ENCODE measurements at places on chromosomes 7 and 10. TPM values are rescaled to one million over a fixed set of nuclear protein-coding genes. Genes with fewer than 3 reads are reported as not detected.

Gene CPN1
- total RNA-seq = not detected

Gene SPDYE16
- total RNA-seq = not detected

Gene PPP2R2D
- 24.6 TPM for total RNA-seq

Gene SCART1
- 1.2 TPM for total RNA-seq

Gene FAM237B
- not detected for total RNA-seq

Gene AEBP1
- total RNA-seq = 69.3 TPM

- no peak overlapping the region for H3K4me3 ChIP-seq
- peaks cover 21% of the 10 kb centered on the region for H3K27me3 ChIP-seq
- H3K27ac ChIP-seq = no peak overlapping the region
- no peak for DNase-seq
Observed at GRCh38 chr10:47214520-47214919, 85.5 kb upstream of the GDF10 start.

DNA sequence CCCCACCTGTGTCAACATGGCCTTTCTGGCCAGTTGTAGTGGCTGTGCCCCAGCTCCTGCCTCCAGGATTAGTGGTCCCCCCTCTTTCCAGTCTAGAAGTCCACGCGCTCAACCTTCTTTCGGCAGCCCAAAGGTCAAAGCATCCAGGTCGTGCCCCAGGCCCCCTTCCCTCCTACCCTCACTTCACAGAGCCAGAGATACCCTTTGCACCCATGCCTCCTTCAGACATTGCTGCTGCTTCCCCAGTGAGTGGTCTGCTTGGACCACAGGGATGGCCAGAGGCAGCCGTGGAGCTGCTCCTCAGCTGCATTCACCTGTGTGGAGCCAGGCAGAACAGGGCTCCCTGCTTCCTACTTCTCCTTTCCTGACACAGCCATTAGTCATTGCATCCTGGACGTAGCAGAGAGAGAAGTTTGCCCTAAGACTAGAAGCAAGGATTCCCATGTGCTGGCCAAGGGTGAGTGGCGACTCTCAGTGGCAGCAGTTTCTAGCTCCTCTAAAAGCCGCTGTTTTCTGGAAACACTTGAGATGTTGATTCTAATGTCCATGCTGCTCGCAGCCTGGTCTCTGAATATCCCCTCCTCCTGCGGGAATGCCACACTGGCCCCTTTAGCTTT, 243.1 kb upstream of the SHH start:
- H3K36me3 ChIP-seq = no peaks in the 10 kb centered on the region
- H3K4me3 ChIP-seq = no peak overlapping the region
- no peak overlapping the region for H3K27ac ChIP-seq
- H3K4me1 ChIP-seq = no peaks in the 10 kb centered on the region
- no peaks in the 10 kb centered on the region for H3K27me3 ChIP-seq

DNA sequence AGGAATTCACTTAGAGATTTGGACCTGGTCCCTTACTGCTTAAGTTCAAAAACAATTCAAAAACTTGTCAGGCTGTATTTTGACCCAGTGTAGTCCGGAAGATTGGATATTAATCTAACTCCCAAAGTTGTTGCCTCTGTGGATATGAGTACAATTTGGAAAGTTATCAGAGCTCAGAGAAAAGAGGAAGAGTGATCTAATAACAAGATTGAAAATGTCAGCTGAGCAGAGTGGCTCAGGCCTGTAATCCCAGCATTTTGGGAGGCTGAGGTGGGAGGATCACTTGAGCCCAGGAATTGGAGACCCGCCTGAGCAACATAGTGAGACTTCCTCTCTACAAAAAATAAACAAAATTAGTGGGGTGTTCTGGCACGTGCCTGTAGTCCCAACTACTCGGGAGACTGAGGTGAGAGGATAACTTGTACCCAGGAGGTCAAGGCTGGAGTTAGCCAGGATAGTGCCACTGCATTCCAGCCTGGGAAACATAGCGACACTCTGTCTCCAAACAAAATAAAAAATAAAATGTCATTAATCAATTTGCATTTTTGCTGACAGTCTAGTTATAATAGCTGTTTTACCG, 3.2 kb upstream of the ASCC1 start:
- H3K4me3 ChIP-seq = no peak overlapping the region
- DNase-seq = no peak

DNA sequence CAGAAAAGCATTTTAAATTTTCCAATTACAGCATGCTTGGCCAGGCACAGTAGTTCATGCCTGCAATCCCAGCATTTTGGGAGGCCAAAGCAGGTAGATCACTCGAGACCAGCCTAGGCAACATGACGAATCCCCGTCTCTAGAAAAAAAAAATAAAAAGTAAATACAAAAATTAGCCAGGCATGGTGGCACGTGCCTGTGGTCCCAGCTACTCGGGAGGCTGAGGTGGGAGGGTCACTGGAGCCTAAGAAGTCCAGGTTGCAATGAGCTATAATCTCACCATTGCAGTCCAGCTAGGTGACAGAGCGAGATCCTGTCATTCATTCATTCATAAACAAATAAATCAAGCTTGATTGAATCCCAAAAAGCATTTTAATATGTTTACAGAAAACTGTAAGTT, 234.9 kb downstream of the PARD3 start:
- peaks cover 65% of the 10 kb centered on the region for H3K4me1 ChIP-seq
- no peak for DNase-seq
- no peaks in the 10 kb centered on the region for H3K27me3 ChIP-seq
- H3K36me3 ChIP-seq = no peaks in the 10 kb centered on the region
- H3K27ac ChIP-seq = peak overlapping the region; percentile 53
- H3K4me3 ChIP-seq = no peak overlapping the region

- H3K4me1 ChIP-seq = peaks cover 23% of the 10 kb centered on the region
- no peak overlapping the region for H3K27ac ChIP-seq
- peaks cover 31% of the 10 kb centered on the region for H3K36me3 ChIP-seq
- no peak for DNase-seq
Observed at GRCh38 chr7:34100661-34101060, 195.3 kb downstream of the BMPER start.

DNA sequence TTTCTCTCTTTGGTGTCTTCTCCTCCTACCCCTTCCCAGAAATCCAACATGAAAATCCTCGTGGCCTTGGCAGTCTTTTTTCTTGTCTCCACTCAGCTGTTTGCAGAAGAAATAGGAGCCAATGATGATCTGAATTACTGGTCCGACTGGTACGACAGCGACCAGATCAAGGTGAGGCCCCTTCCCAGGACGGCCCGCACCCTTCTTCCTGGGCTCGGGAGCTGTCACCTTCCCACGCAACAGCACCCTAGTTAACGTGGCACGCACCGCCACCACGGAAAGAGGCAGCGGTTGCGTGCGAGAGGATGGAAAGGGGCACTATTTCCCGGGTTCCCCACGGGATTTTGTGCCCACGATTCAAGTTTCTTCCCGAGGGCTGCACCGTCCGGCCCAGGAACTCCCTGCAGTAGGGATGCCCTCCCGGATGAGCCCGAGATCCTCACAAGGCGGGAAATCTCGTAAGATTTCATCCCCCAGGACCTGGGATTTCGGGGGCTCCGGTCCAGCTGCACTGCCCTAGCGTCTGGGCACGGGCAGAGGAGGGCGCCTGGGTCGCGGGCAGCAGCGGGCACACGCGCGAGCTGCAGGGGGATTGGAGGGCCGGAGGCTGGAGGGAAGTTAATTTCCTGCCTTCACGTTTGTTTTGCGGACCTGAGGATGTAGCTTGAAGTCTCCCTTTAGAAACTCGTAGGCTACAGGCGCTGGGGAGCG, 834 bp downstream of the TAC1 start:
- H3K4me3 ChIP-seq = no peak overlapping the region
- no peak overlapping the region for H3K27ac ChIP-seq
- DNase-seq = no peak
- H3K36me3 ChIP-seq = no peaks in the 10 kb centered on the region

DNA sequence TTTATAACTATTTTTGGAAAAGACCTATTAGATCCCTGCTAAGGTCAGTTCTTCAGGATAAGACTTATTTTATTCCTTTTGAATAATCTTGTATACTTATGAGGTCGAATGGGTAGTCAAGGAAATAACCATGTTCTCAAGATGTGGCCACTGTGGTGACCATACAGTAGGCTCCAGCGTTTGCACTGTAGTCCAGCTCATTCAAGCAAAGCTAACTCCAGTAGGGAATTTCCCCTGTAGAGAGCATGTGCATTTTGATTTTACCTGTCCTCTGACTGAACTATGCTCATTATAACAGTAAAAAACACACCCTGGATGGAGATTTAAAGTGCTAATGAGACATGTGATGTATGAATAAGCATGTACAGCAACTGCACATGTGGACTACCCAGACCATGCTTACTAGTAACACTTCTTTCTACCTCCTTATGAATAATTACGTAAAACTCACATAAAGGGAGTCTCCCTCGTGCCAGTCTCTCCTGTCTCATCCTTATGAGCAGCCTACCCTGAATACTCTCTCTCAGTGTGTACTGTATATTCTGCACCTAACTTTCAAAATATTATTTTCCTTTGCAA, 32.4 kb upstream of the SEMA3E start:
- H3K27me3 ChIP-seq = no peaks in the 10 kb centered on the region
- H3K4me3 ChIP-seq = no peak overlapping the region
- no peaks in the 10 kb centered on the region for H3K36me3 ChIP-seq
- no peak for DNase-seq
- no peak overlapping the region for H3K27ac ChIP-seq

- DNase-seq = no peak
- no peak overlapping the region for H3K4me3 ChIP-seq
- peaks cover 8% of the 10 kb centered on the region for H3K4me1 ChIP-seq
- H3K36me3 ChIP-seq = no peaks in the 10 kb centered on the region
Observed at GRCh38 chr7:22229148-22229547, 127.8 kb downstream of the RAPGEF5 start.

DNA sequence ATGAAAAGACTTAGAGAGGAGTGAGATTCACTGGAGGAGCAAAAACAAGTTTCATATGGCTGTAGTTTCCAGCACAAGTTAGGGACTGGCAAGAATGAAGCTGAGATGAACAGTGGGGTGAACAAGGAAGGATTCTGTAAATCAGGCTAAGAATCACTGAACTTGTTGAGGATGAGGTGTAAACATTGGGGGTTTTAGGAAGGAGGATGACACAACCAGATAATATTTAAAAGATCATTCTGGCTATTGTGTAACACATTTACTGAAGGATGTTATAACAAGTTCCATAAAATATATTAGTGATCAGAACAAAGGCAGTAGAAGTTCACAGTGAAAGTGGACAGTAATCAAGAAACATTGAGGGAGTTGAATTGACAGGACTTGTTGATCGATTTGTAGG, 68.9 kb downstream of the CD36 start:
- no peak for DNase-seq
- no peak overlapping the region for H3K4me3 ChIP-seq
- H3K27me3 ChIP-seq = no peaks in the 10 kb centered on the region
- no peaks in the 10 kb centered on the region for H3K36me3 ChIP-seq
- H3K27ac ChIP-seq = no peak overlapping the region

DNA sequence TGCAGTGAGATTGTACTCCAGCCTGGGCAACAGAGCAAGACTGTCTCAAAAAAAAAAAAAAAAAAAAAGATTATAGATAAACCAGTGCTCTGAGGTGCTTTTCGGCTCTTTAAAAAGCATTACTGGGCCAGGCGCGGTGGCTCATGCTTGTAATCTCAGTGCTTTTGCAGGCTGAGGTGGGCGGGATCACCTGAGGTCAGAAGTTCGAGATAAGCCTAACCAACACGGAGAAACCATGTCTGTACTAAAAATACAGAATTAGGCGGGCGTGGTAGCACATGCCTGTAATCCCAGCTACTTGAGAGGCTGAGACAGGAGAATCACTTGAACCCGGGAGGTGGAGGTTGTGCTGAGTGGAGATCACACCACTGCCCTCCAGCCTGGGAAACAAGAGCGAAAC, 6.6 kb upstream of the HNRNPF start:
- H3K36me3 ChIP-seq = no peaks in the 10 kb centered on the region
- H3K27me3 ChIP-seq = no peaks in the 10 kb centered on the region
- H3K27ac ChIP-seq = no peak overlapping the region
- H3K4me1 ChIP-seq = peaks cover 9% of the 10 kb centered on the region
- H3K4me3 ChIP-seq = no peak overlapping the region

DNA sequence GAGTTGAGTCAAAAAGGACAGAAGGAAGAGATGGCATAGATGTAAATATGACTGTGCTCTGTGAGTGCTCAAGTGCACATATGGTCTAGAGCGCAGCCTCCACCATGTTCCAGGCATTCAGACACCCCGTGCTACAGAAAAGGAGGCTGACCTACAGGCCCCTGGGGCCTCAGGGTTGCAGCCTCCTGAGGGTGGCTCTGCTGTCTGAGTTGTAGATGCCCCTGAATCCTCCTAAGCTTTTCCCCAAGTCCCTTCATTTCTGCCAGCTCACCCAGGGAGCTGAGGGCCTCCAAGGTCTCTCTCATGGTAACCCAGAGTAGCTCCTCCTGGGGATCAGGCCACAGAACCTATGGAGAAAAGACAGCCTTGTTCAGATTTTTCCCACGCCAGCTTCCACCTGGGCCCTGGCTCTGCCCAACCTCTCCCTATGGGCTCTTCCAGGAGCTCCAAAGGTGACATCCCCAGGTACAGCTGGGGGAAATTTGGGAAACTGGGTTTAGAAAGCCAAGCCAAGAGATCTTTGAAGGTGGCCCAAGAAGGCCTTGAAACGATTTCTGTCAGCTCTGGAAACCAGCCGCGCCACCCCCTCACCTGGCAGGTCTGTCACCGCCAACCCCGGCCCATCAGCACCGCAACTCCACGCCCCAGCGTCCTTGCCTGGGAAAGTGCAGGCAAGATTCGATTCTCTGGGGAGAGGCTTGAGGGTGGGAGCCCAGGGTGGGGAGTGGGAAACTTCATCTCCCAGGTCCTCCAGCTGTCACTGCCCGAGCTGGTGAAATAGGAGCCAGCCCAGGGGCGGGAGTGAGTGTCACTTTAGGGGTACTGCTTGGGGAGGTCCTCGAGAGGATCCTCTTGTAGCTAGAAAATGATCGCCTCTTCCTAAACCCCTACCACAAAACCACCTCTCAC, 2.4 kb downstream of the ZNF467 start:
- peaks cover 25% of the 10 kb centered on the region for H3K27me3 ChIP-seq
- no peak overlapping the region for H3K27ac ChIP-seq
- H3K36me3 ChIP-seq = peaks cover 5% of the 10 kb centered on the region
- peak overlapping the region; percentile 42 for H3K4me3 ChIP-seq
- no peaks in the 10 kb centered on the region for H3K4me1 ChIP-seq

GRCh38 chr10:46232666-46233065, 54.1 kb upstream of the ANTXRL start:
- no peak overlapping the region for H3K4me3 ChIP-seq
- no peaks in the 10 kb centered on the region for H3K36me3 ChIP-seq
- DNase-seq = no peak
- H3K27ac ChIP-seq = no peak overlapping the region

DNA sequence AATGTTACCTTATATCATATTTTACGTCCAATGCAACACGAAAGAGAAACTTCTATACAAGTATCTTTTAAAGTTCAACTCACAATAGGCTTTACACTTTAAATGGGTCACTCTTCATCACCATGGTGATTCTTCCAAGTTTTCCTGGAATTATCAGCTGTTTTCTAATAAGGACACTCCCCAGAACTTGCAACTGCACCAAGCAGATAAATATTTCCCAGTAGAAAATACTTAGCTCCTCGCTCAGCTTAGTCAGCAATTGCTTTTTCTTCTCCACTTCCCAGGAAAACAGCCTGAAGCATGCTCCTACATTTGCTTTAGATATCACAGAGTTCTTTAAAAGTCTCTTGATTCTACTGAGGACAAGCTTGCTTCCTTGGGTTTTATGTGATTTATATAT, 25.7 kb upstream of the ADD3 start:
- H3K4me3 ChIP-seq = peak overlapping the region; percentile 45
- H3K27me3 ChIP-seq = 0 out of 2 replicates have a peak, but pooled peaks cover 2% of the 10 kb centered on the region
- peaks cover 61% of the 10 kb centered on the region for H3K4me1 ChIP-seq

GRCh38 chr7:155318245-155318644, 20.6 kb downstream of the INSIG1 start:
- H3K36me3 ChIP-seq = no peaks in the 10 kb centered on the region
- H3K4me3 ChIP-seq = no peak overlapping the region
- DNase-seq = no peak
- H3K4me1 ChIP-seq = peaks cover 3% of the 10 kb centered on the region

- peaks cover 4% of the 10 kb centered on the region for H3K4me1 ChIP-seq
- no peak overlapping the region for H3K27ac ChIP-seq
- peak; percentile 7 for DNase-seq
- H3K36me3 ChIP-seq = no peaks in the 10 kb centered on the region
- H3K4me3 ChIP-seq = no peak overlapping the region
Observed at GRCh38 chr7:118152149-118152548, 31.8 kb upstream of the LSM8 start.
